ENCODE measurements at places on chromosomes 16 and 17. TPM values are rescaled to one million over a fixed set of nuclear protein-coding genes. Genes with fewer than 3 reads are reported as not detected.

ZNF423 gene
- total RNA-seq: 54.0 TPM

DNA sequence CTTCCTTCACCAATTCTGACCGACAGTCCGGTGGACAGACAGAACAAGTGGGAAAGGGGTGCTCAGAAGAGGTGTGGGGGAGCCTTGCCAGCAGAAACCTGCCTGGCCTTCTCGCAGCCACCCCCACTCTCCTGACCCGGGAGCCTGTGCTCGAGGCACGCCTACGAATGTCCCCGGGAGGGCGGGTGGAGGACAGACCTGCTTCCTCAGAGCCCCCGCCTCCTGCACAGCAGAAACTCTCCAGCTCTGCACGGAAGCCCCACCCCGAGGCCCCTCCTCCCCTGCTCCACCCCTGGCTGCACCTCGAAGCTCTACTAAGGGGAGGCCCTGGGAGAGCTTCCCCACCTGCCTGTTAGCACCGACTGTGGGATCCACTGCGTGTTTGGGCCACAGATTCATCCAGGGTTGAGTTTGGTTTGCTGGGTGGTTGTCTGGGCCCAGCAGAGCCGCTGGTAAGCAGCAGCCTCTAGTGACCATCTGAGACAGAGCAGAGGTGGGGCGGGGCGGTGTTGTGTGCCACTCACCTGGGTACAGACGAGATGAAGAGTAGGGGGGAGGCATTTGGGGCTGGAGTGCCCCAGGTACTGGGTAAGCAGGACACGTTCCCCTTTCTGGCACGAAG lies 6.2 kb downstream of the TAF1C start:
- H3K36me3 ChIP-seq: peaks cover 61% of the 10 kb centered on the region
- no peaks in the 10 kb centered on the region for H3K27me3 ChIP-seq

DNA sequence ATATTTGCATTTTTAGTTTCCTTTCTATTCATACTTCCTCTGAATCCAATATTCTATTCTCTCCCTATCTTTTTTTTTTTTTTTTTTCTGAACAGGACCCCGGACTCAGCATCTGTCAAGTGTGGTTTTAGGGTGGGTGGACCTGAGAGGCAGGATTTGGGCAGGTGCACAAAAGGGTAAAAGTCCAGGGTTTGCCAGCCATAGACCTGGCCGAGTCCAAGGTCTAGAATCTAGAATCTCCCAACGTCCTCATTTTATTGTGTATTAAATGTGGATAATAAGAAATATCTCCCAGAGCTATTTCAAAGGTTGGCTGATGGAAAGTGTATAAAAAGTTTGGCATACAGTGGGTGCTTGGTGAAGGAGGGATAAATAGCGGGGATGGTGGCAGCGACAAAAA lies 273.3 kb upstream of the MAF start:
- no peaks in the 10 kb centered on the region for H3K36me3 ChIP-seq
- no peak overlapping the region for H3K4me3 ChIP-seq
- H3K27ac ChIP-seq: no peak overlapping the region
- H3K27me3 ChIP-seq: no peaks in the 10 kb centered on the region

DNA sequence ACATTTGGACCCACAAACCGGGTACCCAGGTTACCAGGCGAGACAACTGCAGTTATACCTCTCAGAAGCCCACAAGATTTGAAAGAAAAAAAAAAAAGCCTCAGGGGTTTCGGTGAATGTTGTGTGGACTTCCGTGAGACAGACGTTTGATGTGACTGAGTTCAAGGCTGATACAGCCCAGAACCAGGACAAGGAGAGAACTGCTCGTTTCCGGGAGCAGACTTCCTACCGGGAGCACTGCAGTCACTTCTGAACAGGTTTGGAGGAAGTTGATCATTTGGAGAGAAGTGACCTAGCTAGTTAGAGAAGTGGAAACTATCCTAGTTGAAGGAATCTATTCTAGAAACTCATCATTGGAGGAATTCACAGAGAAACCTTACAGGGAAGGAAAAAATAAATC lies 847 bp downstream of the CKLF start:
- no peak overlapping the region for H3K27ac ChIP-seq
- H3K27me3 ChIP-seq: no peaks in the 10 kb centered on the region
- peak overlapping the region; percentile 51 for H3K4me3 ChIP-seq
- peaks cover 2% of the 10 kb centered on the region for H3K36me3 ChIP-seq

GRCh38 chr17:47279062-47279801 lies 25.6 kb downstream of the ITGB3 start:
- no peak overlapping the region for H3K4me3 ChIP-seq
- peaks cover 21% of the 10 kb centered on the region for H3K4me1 ChIP-seq
- DNase-seq: no peak
- H3K27ac ChIP-seq: no peak overlapping the region
- H3K36me3 ChIP-seq: no peaks in the 10 kb centered on the region

KRTAP9-4 gene
- not detected for total RNA-seq

Measured in H9 (cell line).